ENCODE measurements at places on chromosomes 3 and 15.

GRCh38 chr3:194030372-194030771, 105.6 kb upstream of the HES1 start:
- peak; percentile 70 for DNase-seq

GRCh38 chr3:154936196-154936595, 143.9 kb upstream of the MME start:
- no peak for DNase-seq

DNA sequence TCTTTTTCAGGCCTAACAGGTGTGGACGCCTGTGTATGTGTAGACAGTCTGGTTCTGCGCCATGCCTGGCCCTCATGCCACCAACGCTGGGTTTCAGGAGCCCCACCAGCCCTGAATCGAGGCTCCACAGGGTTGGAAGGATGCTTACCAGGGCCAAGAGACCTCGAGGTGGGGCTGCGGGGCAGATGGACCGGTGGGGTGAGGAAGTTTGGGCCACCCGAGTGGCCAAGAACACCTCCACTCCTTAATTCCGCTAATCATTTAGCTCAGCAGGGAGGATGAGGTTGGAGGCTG, 6.0 kb upstream of the ONECUT1 start:
- DNase-seq = no peak

DNA sequence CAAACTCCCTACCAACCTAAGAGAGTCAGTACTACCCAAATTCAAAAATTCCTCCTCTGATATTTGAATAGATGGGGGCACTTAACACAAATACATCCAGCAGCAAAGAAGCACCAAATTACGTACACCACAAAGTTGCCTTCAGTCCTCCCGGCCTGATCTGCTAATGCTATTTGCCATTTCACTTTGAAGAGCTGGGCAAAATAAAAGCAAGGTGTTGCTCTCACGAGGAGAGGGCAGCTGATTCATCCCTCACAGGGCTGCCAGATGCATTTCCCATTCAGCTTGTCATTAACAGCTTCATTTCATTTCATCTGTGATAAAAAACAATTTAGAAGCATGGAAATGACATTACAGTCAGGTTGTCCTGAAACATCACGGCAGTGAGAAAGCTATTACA, 283.4 kb upstream of the VEPH1 start:
- no peak for DNase-seq

- DNase-seq = peak; percentile 78
Measured at GRCh38 chr3:107431246-107432012, 54.2 kb downstream of the CCDC54 start.

DNA sequence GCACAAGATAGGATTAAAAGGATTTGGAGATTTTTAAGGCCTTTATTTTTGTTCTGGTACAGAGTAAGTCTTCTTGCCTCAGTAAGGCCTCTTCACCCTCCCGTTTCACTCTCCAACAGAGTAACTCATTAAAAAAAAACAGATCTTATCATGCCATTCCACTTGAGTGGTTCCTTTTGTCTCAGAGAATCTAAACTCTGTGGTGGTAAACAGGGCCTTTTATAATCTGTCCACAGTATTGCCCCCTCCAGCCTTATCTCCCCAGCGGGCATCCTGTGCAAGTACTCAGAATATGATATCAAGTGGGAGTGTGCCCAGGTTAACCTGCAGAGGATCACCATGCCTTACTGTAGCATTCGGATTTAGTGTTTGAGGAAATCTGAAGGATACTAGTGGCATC, 20.3 kb upstream of the ATOSA start:
- no peak for DNase-seq

DNA sequence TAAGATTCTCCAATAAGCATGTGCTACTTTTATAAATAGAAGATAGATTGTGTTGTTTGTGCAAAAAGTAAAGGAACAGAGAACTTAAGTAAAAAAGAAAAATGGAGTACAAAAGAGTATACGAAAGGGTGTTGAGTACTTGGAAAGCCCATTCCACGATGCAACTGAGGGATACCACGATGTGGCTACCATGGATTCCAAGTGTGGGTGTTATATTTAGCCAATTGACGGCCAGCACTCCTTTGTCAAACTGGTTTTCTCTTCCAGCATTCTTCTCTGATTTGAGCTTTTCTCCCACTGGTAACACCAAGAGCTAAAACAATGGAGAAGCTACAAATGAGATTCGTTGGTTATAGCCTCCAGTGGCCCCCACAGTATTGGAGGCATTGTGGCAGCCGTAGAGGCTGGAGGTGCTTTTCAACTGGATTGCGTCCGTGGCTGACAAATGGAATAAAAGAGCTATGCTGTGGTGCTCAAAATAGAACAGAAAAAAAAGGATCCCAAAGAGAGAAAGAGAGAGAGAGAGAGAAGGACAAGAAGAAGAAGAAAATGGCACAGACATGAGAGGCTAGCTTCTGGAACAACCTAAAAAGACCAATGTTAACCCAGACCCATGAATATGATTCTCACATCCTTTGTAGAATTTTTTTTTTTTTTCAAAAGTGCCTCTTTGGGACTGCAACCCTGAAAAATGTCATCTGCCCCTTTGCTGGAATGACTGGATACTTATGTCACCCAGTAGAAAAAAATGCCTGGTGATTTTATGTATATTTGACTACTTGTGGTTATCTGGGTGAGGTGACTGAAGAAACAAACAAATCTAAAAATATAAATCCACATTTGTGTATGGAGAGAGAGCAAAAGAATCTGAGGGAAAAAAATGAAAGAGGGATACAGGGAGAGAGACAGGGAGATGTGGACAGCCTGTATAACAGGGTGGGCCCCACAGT, 345.1 kb downstream of the RORA start:
- no peak for DNase-seq

DNA sequence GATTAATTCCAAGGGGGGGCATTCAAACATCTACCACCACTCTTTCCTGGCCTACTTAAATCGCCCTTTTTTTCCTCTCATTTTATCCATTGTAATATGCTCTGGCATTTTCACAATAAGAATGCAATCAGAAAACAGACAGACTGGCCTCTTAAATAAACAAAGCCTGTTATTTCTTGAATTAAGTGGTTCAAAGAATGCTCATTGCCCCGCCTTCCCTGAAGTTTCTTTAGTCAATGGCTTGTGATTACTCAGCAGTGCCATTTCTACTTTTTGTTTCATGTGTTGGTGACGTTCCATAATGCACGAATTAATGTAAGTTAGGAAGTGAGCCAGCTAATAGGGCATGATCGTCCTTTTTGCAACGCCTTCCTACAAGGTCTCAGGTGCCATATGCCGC, 68.0 kb downstream of the FBN1 start:
- DNase-seq = no peak

- DNase-seq = no peak
Measured at GRCh38 chr3:22908989-22909507, 294.1 kb upstream of the UBE2E2 start.

GRCh38 chr15:92305343-92305742, 88.3 kb upstream of the ST8SIA2 start:
- no peak for DNase-seq

DNA sequence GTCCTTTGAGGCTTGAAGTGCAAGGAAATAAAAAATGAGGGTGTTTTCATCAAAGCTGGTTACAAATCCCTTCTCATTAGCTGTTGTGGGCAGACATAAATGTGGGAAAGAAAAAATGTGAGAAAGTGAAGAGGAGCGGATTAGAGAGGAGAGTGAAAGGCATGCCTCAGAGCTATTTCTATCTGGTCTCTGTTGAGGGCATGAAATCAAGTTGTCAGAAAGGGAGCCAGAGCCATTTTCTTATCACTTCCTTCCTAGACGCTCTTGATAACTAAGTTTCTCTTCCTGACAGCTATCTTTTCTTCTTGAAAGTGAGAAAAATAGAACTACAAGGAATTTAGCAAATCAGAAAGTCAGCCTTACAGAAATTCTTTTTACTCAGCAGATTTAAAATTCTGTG, 20.8 kb upstream of the CAPN3 start:
- DNase-seq = no peak

GRCh38 chr3:58366699-58367098, 34.0 kb downstream of the PXK start:
- DNase-seq = no peak

GRCh38 chr3:42790714-42791229, 13.5 kb downstream of the HIGD1A start:
- no peak for DNase-seq

- DNase-seq = no peak
Measured at GRCh38 chr3:79515072-79515471, 252.7 kb downstream of the ROBO1 start.

DNA sequence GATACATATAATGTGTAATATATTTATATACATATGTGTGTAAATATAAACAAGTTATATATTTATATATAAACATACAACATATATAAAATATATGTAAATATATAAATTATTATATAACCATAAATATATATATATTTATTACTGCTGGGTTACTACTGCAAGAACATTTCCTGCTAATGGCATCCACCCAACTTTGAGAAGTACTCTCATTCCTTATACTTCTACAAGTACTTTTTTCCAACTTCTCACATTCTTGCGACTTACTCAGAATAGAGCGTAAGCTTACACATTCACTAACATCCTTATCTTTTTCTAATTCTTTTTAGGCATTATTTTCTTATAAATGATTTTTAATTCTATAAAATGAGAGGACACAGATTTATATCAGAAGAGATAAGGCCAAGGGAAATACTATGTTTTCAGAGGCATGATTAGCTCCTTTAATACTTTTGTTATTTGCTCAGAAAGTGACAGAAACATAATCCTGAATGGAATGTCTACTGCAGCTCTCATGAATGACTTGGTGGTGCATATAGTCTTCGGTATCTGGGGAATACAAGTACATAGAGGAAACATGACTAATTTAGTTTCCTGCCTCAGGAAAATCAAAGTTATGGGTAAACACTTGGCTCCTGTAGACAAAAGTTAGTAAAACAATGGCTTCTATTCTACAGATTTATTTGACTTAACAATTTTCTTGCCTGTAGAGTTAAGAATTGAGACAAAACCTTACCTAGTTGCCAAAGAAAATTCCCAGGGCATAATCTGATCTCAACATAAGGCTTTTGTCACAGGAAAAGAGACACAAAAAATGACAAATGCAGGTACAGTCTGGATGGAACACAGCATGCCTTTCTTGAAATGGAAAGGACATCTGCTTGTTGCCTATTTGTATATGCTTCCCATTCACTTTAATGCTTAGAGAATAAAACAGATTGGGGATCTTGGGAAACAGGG, 453.9 kb downstream of the SQOR start:
- DNase-seq = no peak

DNA sequence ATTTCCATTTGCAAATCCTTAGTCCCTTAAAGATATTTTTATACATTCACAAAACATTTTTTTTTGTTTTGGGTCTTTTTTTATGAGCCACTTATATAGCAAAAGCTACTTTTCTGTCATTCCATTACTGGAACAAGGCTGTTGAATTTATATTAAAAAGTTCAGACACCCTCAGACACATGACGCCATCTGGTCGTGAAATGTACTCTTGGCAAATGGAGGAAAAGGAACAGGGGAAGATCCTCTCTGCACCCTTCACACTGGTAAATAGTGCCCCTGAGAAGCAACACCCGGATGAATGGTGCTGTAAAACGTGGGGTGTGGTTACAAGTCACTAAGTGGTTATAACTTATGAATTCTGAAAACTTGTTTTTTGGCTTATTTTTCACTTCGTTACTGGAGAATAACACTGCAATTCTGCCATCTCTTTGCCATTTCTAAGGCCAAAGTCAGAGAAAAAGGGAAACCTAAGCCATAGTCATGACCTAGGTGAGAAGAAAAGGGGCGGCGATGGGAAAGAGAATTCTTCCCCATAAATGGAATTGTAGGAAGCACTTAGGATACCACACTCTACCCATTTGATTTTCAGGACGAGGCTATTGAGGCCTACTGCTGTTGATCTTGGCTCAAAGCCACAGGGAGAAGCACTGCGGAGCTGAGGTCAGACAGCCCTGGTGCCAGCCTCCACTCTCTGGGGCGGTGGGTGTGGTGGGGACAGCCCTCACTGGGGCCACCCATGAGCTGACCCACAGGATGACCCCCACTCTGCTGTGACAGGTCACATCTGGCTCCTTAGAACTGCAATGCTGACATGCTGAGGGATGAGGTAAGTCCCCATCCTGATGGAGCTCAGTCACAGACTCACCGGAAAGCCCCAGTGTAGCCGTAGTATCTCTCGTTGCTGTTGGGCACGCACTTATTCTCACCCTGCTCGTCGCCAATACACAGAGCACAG, 21.9 kb downstream of the LTF start:
- no peak for DNase-seq

DNA sequence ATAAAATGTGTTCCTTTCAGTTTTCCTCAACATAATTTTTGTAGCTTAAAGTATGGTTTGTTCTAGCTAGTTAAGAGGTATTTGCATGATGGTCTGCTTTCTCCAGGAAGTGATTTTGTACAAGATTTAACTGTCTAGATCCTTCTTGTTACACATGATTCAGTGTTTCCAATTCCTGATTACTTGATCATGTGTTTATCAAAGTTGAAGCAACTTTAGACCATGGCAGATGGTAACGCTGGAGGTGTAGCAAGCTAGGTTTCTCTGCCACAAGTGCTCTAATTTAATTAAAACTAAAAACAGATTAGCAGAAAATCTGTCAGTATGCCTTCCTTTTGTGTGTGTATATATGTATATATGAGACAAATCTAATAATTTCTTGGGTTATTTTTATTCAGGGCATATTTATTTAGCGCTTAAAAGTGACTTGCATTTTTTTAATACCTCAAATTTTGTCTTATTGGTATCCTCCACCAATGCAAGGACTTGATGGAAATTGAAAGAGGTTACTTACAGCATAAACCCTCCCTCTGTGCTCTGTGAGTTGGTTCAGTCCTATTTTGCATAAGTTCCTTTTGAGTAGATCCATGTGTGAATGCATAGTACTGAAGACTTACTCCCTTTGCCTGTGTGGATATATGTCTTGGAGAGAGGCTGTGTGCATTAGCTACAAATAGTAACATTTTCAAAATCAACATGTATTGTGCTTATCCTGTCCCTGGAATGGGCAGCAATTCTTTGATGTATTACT, 157.3 kb upstream of the CGNL1 start:
- DNase-seq = peak; percentile 89

DNA sequence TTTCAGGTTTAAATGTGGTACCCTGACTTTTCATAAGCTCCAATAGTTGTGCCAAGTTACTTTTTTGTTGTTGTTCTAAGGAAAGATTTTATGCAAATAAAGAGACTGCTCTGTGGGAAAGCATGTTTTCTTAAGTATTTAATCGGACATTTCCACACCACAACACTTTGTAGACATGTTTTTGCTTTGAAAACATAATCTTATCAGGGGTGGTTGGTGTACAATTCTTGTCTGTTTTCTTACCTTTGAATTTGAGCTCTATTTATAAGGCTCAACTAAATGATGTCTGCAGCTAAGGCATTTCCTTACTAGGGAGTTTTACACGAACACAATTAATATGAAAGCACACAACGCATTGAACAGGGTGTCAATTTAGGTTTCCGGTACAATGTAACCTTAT, 81.5 kb upstream of the CDIN1 start:
- no peak for DNase-seq

DNA sequence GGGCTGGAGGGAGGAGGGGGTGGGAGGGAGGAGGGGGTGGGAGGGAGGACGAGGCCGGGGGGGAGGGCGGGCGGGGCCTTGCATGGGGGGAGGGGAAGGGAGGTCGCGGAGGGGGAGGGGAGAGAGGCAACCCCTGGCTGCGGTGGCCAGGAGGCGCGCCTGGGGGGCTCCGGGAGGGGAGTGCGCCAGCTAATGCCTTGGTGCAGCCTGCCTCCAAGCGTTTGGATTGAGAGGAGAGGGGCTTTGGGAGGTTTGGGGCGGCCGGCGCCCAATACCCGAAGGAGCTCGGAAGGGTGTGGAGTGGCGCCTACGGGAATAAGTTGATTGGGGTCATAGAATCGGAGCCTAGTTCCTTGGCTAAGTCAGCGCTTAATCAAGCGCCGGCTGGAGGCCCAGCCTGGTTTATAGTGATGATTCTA, 557 bp downstream of the TFG start:
- peak; percentile 33 for DNase-seq

- DNase-seq = no peak
Measured at GRCh38 chr15:26582840-26583239, 190.0 kb downstream of the GABRB3 start.

Measured in COR-L47 (cell line).